ENCODE measurements at places on chromosomes 5 and 9. TPM values are rescaled to one million over a fixed set of nuclear protein-coding genes. Genes with fewer than 3 reads are reported as not detected.

BAAT gene
- total RNA-seq, result 18.6 TPM

NUP155 gene
- 47.2 TPM for total RNA-seq

DNA sequence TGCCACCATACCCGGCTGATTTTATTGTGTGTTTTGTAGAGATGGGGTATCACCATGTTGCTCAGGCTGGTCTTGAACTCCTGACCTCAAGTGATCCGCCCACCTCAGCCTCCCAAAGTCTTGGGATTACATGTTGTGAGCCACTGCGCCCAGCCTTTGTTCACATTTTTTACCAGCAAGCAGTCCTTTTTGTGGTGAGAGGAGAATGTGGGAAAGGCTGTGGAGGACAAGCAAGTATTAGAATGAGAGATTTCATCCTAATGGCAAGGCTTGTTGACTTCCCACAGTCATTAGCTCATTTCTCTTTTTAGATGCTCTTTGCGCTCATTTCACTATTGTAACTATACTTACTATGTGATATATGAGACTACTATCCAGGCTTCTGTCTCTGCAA is 6.1 kb downstream of the IL31RA start:
- no peaks in the 10 kb centered on the region for H3K36me3 ChIP-seq
- DNase-seq, result no peak
- H3K4me1 ChIP-seq, result peaks cover 10% of the 10 kb centered on the region
- H3K4me3 ChIP-seq, result no peak overlapping the region

SLC28A3 gene
- total RNA-seq, result 18.3 TPM

DNA sequence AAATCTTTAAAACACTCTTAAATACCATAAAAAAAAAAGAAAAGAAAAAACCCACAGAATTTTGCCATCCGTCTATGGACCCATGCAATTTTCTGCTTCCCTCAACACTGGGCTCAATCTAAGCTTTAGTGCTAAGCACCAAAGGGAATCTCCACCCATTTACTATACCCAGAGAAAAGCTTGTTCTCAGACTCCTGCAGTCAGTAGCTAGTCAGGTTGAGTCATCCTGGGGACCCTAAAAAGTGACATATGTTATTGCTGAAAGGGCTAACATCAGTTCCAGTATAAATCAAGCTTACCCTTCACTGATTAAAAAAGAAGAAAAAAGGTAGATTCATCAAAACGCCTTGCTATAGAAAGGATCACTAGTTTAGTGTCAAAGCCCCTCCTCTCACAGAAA is 177.6 kb downstream of the MUSK start:
- no peak overlapping the region for H3K27ac ChIP-seq
- no peaks in the 10 kb centered on the region for H3K36me3 ChIP-seq
- no peaks in the 10 kb centered on the region for H3K27me3 ChIP-seq
- no peak for DNase-seq
- no peak overlapping the region for H3K4me3 ChIP-seq

DNA sequence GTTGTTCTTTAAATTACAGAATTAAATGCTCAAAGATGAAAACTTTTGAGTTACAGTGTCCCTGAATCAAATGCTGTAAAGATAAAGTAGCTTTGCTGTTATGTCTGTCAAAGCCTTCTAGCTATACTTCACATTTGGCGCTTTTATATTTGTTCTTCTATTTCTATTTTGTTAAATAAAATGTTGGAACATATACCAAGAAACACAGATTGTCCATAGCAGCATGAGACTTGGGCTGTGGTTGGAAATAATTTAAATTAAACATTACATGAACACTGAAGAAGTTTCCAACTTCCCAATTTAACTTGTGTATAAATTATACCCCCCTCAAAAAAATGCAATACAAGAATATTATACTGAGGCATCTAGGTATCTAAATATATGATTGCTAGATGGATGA is 249.8 kb downstream of the NR2F1-AS1 start:
- no peak overlapping the region for H3K4me3 ChIP-seq
- no peaks in the 10 kb centered on the region for H3K4me1 ChIP-seq
- DNase-seq, result no peak
- H3K36me3 ChIP-seq, result no peaks in the 10 kb centered on the region
- no peaks in the 10 kb centered on the region for H3K27me3 ChIP-seq

LCN12 gene
- total RNA-seq, result 3.8 TPM

- DNase-seq, result no peak
- no peaks in the 10 kb centered on the region for H3K4me1 ChIP-seq
- H3K36me3 ChIP-seq, result no peaks in the 10 kb centered on the region
- H3K27me3 ChIP-seq, result peaks cover 89% of the 10 kb centered on the region
Observed at GRCh38 chr5:135276151-135276550, 122.9 kb downstream of the MACROH2A1 start.

GRCh38 chr9:112047538-112048066 is 127.5 kb downstream of the SUSD1 start:
- H3K27ac ChIP-seq, result no peak overlapping the region
- DNase-seq, result no peak
- H3K4me3 ChIP-seq, result no peak overlapping the region
- H3K36me3 ChIP-seq, result no peaks in the 10 kb centered on the region
- no peaks in the 10 kb centered on the region for H3K27me3 ChIP-seq
- H3K4me1 ChIP-seq, result peaks cover 25% of the 10 kb centered on the region

DNA sequence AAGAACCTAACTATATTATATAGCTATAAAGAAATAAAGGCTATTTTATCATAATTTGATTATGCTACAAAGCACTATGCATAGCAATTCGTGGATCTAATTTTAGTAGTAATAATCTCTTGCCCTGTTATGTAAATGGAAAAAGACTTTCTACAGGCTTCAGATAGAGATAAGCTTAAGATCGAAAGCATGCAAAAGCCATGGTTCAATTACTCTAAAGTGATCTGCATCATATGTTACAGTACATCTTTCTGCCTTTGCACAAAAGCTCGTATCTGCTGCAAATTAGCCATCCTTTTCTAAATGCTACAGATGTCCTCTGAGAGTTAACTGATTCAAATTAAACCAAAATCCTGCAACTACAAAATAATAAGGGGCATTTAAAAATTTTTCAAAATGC is 234.8 kb upstream of the TMEM161B start:
- H3K27me3 ChIP-seq, result no peaks in the 10 kb centered on the region
- DNase-seq, result no peak
- no peak overlapping the region for H3K27ac ChIP-seq
- H3K4me1 ChIP-seq, result peaks cover 26% of the 10 kb centered on the region
- no peaks in the 10 kb centered on the region for H3K36me3 ChIP-seq

C9orf50 gene
- total RNA-seq, result not detected

DNA sequence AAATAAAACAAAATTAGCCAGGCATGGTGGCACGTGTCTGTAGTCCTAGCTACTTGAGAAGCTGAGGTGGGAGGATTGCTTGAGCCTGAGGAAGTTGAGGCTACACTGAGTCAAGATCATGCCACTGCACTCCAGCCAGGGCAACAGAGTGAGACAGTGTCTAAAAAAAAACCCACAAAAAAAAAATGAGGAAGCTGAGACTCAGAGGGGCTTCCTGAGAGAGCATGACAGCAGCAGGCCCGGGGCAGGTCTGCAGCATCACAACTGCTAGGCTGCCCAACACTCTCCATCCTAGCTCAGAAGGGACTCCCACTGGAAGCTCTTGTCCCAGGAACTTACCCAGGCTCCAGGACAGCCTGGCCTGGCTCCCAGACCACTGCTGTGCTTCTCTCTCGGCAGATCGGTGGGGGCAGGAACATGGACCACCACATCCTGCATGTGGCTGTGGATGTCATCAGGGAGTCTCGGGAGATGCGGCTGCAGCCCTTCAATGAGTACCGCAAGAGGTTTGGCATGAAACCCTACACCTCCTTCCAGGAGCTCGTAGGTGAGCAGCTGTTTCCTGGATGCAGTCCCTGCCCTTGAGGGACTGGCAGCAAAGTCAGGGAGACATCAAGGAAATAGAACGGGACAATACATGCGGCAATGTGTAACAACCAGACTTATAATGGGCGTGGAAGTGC is 19.1 kb downstream of the PTGS1 start:
- peaks cover 7% of the 10 kb centered on the region for H3K36me3 ChIP-seq
- DNase-seq, result peak; percentile 37
- H3K4me3 ChIP-seq, result peak overlapping the region; percentile 42
- peak overlapping the region; percentile 14 for H3K27ac ChIP-seq
- peaks cover 11% of the 10 kb centered on the region for H3K4me1 ChIP-seq

COL5A1 gene
- not detected for total RNA-seq

- no peaks in the 10 kb centered on the region for H3K36me3 ChIP-seq
- peaks cover 5% of the 10 kb centered on the region for H3K4me1 ChIP-seq
- no peak overlapping the region for H3K27ac ChIP-seq
- H3K4me3 ChIP-seq, result no peak overlapping the region
- peaks cover 37% of the 10 kb centered on the region for H3K27me3 ChIP-seq
Observed at GRCh38 chr5:158174918-158175851, 316.2 kb upstream of the CLINT1 start.

- H3K4me3 ChIP-seq, result no peak overlapping the region
- H3K36me3 ChIP-seq, result no peaks in the 10 kb centered on the region
- H3K27me3 ChIP-seq, result no peaks in the 10 kb centered on the region
- no peak overlapping the region for H3K27ac ChIP-seq
- H3K4me1 ChIP-seq, result peaks cover 36% of the 10 kb centered on the region
Observed at GRCh38 chr5:74540622-74541021, 99.9 kb downstream of the ENC1 start.

- no peak for DNase-seq
- no peak overlapping the region for H3K27ac ChIP-seq
- H3K4me1 ChIP-seq, result no peaks in the 10 kb centered on the region
Observed at GRCh38 chr5:44640945-44641456, 167.7 kb upstream of the MRPS30 start.

All from Calu3 (cell line).